ENCODE measurements at places on chromosomes 1 and 21. TPM values are rescaled to one million over a fixed set of nuclear protein-coding genes. Genes with fewer than 3 reads are reported as not detected.

GRCh38 chr1:189866606-189867005 is 611.1 kb downstream of the BRINP3 start:
- H3K4me1 ChIP-seq = no peaks in the 10 kb centered on the region
- no peaks in the 10 kb centered on the region for H3K36me3 ChIP-seq
- H3K27me3 ChIP-seq = no peaks in the 10 kb centered on the region
- H3K27ac ChIP-seq = no peak overlapping the region

DNA sequence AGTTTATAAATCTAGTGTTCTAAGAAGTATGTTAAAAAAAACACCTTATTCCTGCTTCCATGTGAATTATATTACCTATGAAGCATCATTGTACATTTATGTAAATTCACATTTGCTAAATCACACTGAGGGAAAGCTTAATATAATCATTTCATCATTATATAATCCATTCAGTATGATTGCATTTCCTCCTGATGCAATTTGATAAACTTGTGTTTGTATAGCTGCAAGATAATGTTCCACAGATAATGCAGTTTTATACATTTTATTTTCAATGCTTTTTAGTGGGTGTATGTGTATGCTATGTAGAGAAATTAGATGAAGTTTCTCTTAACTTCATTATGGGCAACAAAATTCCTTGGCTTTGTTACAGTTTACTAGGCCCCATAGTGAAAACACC is 79.6 kb downstream of the HS2ST1 start:
- H3K27me3 ChIP-seq = no peaks in the 10 kb centered on the region
- peaks cover 3% of the 10 kb centered on the region for H3K36me3 ChIP-seq
- DNase-seq = no peak

DNA sequence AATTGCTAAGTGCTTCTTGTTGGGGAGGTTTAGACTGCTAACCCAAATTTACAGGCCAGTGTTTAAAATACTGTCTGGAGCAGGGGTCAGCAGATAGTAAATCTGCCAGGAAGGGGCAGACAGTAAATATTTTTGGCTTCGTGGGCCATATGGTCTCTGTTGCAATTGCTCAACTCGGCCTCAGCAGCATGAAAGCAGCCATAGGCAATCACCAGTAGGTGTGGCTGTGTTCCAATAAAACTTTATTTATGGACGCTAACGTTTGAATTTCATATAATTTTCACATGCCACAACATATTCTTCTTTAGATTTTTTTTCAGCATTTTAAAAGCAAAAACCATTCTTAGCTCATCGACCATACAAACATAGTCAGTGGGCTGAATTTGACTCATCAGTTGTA is 172.7 kb downstream of the BRINP2 start:
- no peak overlapping the region for H3K27ac ChIP-seq
- no peaks in the 10 kb centered on the region for H3K36me3 ChIP-seq
- DNase-seq = no peak
- no peaks in the 10 kb centered on the region for H3K4me1 ChIP-seq
- no peaks in the 10 kb centered on the region for H3K27me3 ChIP-seq
- no peak overlapping the region for H3K4me3 ChIP-seq

GRCh38 chr1:246107516-246108277 is 399.4 kb downstream of the SMYD3 start:
- no peak for DNase-seq
- no peak overlapping the region for H3K27ac ChIP-seq
- H3K27me3 ChIP-seq = no peaks in the 10 kb centered on the region
- no peaks in the 10 kb centered on the region for H3K36me3 ChIP-seq

The AADACL4 gene
- not detected for total RNA-seq

Measured in H9 (cell line).